Mammary epithelial cell (primary cell): ENCODE measurements at places on chromosomes 12 and 14. TPM values are rescaled to one million over a fixed set of nuclear protein-coding genes. Genes with fewer than 3 reads are reported as not detected.

The SDR9C7 gene
- not detected in 2 replicates for total RNA-seq

The CDK17 gene
- total RNA-seq: 42.5 and 46.2 TPM in 2 replicates

The ITGA7 gene
- total RNA-seq: 0.64 and 2.1 TPM in 2 replicates

The GAS2L3 gene
- 4.0 TPM for total RNA-seq

The TMEM30B gene
- total RNA-seq: 28.8 TPM

The ATP5MC2 gene
- 47.2 TPM for total RNA-seq

The KRT75 gene
- 26.5 TPM for total RNA-seq

The ADAM21 gene
- total RNA-seq: 0.32 and 0.68 TPM in 2 replicates

The USP44 gene
- total RNA-seq: 0.67 TPM

The NEDD1 gene
- 23.8 and 32.8 TPM in 2 replicates for total RNA-seq

The CLEC2D gene
- 3.8 TPM for total RNA-seq

The GALNT6 gene
- total RNA-seq: 13.5 TPM

The CLEC1B gene
- total RNA-seq: not detected

The SERPINA9 gene
- not detected for total RNA-seq

The EXOC3L4 gene
- not detected for total RNA-seq

The CCDC175 gene
- total RNA-seq: not detected in 2 replicates

The NRIP2 gene
- total RNA-seq: not detected in 2 replicates

The CLEC7A gene
- total RNA-seq: not detected in 2 replicates

The LMBR1L gene
- 24.2 and 27.5 TPM in 2 replicates for total RNA-seq

The CLEC6A gene
- total RNA-seq: not detected in 2 replicates

The SIX4 gene
- 10.7 TPM for total RNA-seq

The FAM161B gene
- 4.0 TPM for total RNA-seq

The APOF gene
- not detected in 2 replicates for total RNA-seq

The IFNG-AS1 gene
- total RNA-seq: not detected in 2 replicates

The ARF3 gene
- 142 and 201 TPM in 2 replicates for total RNA-seq

The SOAT2 gene
- total RNA-seq: not detected

The MYH6 gene
- not detected for total RNA-seq

The SETD3 gene
- total RNA-seq: 62.8 TPM

The RNASE7 gene
- total RNA-seq: 33.3 TPM

The C1S gene
- 2.1 and 3.5 TPM in 2 replicates for total RNA-seq

The RIMBP2 gene
- total RNA-seq: not detected

The PPP1R1A gene
- not detected in 2 replicates for total RNA-seq

The CD69 gene
- total RNA-seq: not detected in 2 replicates

The LBHD2 gene
- not detected for total RNA-seq

The RPL10L gene
- not detected for total RNA-seq

The AKAP6 gene
- 4.8 and 6.1 TPM in 2 replicates for total RNA-seq

The ZNF664 gene
- 62.6 and 101 TPM in 2 replicates for total RNA-seq

The KCNK13 gene
- not detected for total RNA-seq

The PIP4K2C gene
- total RNA-seq: 69.6 and 89.0 TPM in 2 replicates

The MEG3 gene
- total RNA-seq: 0.83 TPM

The PIWIL1 gene
- total RNA-seq: not detected in 2 replicates

The ZDHHC22 gene
- total RNA-seq: not detected

The C12orf50 gene
- total RNA-seq: 0.09 and 0.16 TPM in 2 replicates

The CABP1 gene
- 0.26 and 0.45 TPM in 2 replicates for total RNA-seq

The DERA gene
- 45.7 and 49.2 TPM in 2 replicates for total RNA-seq

The PLA2G1B gene
- not detected in 2 replicates for total RNA-seq

The MAX gene
- 84.7 and 131 TPM in 2 replicates for total RNA-seq

The SYNDIG1L gene
- total RNA-seq: not detected in 2 replicates

The RNASE2 gene
- not detected in 2 replicates for total RNA-seq

The VDR gene
- 89.5 TPM for total RNA-seq

The SYCP3 gene
- not detected in 2 replicates for total RNA-seq

The NRXN3 gene
- total RNA-seq: 0.08 and 0.75 TPM in 2 replicates

The ST8SIA1 gene
- 0.87 and 1.1 TPM in 2 replicates for total RNA-seq

The RDH12 gene
- total RNA-seq: not detected in 2 replicates

The ENDOU gene
- total RNA-seq: not detected

The LUM gene
- 1.5 TPM for total RNA-seq

The WDR20 gene
- total RNA-seq: 20.6 and 27.3 TPM in 2 replicates

The EVL gene
- total RNA-seq: 11.8 TPM
